ENCODE measurements at places on chromosomes 13 and 19.
A peak's percentile ranks its signal among the peaks of the same experiment; 100 is the strongest.

DNA sequence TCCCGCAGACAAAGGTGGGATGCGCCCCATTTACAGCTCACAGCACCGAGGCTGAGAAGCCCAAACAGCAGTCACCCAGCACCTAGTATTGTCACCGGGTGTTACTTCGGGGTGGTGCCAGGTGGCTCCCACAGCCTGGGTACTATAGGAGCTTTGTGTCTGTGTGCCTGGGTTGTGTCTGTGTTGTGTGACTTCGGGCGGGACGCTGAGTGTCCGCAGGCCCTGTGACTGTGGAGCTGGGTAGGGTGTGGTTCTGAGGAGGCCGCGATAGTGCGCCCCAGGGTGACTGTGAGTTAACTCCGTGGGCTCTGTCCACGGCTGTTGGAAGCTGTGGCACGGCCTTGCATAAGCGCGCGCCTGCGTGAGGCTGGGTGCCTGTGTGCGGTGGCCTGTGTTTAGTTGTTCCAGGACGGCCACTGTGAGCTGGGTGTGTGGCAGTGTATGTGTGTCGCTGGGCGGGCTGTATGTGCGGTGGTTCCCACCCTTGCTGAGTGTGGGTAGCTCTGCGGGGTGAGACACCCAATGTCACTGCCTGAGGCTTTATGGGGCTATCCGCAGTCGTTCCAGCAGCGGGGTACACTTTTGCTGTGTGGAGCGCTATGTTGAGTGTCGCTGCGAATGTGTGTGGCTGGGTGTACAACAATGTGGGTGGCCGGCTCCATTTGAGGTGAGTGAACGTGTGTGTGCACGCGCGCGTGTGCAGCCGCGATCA lies 559 bp upstream of the SSBP4 start:
- DNase-seq: peak; percentile 64

GRCh38 chr19:10773969-10774368 lies 56.1 kb downstream of the DNM2 start:
- DNase-seq: no peak

GRCh38 chr13:29551214-29551613 lies 44.3 kb downstream of the SLC7A1 start:
- DNase-seq: no peak

DNA sequence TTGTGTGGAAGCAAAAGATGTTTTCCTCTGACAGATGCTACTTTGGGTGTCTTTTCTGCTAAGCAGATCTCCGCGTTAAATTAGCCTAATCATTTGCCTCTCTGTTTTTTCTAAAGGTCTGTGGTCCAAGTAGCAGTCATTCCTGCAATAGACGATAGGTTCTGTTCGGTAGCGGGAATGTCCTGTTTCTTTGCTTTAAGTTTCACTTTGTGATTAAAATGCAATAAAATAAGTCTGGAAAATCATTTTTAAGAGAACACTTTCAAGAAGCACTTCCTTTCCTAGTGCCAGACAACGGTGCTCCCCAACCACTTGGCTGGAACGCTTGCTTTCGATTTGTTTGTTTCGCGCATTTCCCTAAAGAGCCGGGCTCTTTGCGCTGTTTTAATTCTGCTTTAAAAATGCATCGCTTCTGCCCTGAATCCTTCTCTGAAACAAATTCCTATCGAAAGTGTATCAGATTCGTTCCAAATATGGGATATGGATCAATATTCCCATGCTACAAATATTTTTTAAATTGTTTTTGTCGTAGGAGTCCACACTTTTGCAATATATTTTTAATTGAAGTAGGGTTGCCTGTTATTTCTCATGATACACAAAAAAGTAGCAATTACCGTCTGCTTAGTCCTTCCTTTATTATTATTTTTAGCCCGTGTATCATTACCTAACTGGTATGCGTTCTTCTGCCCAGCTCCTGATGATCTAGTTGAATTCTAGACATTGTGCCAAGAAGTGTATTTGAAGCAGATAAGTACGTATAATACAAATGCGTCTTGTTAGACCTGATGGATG lies 14.2 kb downstream of the ZIC2 start:
- DNase-seq: no peak

GRCh38 chr19:51602189-51602854 lies 27.9 kb downstream of the SIGLEC5 start:
- DNase-seq: no peak

- no peak for DNase-seq
Measured at GRCh38 chr19:46201454-46202310, 27.9 kb upstream of the IGFL1 start.

DNA sequence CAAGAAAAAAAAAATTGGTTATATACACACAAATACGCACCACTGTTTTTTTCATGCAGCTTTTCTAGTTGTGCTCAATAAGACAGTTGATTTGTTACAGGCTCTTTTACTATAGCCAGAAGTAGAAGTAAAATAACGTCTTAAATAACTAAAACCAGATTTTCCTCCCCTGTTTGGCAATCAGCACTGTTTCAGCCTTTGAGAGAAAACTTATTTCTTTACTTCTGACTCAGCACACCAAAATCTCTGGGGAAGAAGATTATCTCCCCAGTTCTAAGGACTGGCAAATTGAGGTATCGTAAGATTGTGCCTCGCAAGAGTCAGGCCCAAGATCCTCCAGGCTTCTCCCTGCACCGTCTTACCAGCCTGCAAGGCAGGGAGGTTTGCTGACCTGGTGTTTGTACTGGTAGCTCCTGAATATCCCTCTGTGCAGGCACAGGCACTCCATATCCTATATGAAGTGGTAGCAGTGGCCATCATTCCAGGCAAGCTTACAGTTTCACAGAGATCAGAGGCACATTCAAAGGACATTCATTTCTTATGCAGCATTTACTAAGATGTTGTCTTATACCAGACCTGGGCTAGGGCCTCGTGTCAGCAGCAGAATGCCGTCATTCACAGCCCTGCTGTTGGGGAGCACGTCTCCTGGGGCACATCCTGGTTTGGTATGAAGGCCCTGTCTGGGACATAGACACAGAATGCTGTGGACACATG lies 268.2 kb downstream of the ZNF536 start:
- DNase-seq: no peak

DNA sequence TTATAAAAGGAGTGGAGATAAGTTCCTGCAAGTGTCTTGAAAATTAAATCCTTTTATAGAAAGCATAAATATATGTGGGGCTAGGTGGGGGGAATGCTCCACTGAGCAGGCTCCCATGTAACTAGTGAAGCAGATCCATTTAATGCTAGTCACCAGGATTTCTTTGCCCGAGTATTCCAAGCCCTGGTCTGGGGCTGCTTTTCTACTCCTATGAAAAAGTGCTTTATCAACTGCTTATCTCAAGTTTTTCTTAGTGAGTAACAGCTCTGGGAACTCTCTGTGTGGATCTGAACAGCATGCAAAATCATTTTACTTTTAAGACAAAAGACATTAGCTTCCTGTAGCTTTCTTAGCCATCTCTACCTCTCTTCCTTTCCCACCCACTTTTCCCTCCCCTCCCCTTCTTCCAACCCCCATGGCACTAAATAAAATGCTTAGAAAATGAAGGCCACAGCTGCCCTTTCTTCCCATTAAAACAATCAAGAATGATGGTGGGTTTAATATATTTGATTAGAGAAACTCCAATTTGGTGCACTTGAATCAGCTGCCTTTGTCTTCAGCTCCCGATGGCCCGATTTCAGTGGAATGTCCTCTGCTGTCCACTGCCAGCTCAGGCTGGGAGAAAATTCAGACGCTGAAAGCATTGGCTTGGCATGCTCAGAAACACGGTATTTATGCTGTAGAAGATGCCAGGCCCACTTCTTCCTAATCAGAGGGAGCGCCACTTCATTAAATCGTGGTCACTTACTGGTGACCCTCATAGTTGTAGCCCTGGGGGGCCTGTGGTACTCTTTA lies 475.1 kb downstream of the FOXO1 start:
- no peak for DNase-seq

GRCh38 chr13:109747524-109747923 lies 38.9 kb downstream of the IRS2 start:
- DNase-seq: no peak

DNA sequence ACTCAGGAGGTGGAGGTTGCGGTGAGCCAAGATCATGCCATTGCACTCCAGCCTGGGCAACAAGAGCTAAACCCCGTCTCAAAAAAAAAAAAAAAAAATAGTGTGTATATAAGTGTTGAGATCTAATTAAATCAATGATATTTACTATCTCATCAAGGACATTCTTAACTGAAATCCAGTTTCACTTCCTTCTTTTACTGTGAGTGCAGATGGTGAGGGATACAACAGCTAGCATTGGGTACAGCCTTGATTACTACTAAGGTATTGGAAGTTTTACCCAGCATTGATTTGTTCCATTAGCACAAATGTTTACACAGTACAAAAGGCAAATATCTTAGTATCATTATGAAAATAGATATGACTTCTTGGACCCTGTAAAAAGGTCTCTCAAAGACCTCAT lies 546.6 kb downstream of the KCTD12 start:
- DNase-seq: no peak

DNA sequence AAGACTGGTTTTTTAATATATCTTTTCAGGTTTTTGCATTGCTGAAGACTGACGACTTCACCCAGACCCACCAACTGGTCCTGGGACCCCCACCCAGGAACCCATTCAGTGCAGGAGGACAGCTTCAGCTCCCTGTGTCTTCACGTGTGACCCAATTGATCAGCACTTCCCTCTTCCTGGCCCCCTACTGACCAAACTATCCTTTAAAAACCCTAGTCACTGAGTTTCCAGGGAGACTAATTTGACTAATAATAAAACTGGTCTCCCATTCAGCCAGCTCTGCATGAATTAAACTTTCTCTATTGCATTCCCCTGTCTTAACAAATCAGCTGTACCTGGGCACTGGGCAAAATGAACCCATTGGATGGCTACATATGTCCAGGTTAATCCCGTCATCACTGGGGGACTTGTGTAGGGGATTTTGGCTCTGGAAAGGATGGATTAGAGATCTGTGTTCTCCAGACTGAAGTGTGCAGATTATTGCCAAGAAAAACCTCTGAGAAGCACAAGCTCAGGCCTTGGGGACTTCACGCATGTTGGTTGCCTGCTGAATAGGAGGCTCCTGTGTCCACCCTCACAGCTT lies 16.3 kb upstream of the PARP4 start:
- no peak for DNase-seq

DNA sequence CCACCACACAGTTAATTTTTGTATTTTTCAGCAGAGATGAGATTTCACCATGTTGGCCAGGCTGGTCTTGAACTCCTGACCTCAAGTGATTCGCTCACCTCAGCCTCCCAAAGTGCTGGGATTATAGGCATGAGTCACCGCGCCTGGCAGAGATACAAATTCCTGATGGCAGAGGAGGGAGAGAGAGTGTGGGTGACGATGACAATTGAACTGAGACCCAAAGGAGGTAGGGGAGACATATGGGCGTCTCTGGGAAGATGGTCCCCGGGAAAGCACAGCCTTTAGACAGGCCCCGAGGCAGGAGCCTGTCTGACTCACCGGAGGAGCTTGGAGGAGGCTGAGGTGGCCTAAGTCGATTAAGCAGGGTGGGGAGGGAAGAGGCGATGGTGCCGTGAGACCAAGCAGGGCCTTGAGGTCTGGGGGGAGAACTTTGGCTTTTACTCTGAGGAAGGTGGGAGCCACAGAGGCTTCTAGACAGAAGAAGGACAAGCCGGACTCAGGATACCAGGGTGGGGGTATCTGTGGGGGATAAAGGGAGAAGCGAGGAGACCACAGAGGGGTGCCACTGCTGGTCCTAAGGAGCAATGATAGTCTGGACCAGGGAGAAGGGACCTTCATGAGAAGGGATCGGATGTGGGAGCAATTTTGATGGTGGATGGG lies 38.2 kb downstream of the ARRDC2 start:
- no peak for DNase-seq

- no peak for DNase-seq
Measured at GRCh38 chr13:52165411-52165810, 6.0 kb upstream of the NEK3 start.

DNA sequence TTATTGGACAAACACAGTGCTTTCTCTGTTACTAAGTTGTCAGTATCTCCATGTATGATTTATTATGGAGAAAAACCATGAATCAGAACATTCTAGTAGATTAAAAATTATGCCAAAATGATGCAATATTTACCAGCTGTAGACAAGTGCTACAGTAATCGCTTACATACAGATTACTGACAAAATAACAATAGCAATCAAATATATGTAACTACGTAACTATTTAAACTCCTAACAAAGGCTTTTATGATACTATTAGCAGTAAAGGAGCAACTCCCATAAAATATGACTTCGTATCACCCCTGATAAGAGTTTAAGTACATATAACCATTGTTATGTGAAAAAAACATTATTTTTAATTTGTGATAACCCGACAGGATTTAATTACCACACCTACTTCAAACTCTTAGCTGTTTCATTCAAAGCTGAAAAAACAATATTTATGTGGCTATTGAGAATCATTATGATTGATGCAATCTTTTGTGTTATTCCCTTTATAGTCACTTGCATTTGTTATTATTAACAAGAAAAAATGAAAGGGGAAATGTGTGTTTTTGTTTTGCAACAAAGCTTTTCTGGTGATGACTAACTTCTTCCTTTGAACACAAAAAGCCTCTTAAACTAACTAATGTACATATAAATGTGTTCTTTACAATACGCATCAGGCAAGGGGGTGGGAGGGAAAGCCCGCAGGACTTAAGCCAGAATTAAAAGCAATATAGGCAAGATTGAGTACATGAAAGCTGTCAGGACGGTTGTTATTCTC lies 147.4 kb downstream of the ABCC4 start:
- no peak for DNase-seq

All from natural killer cell (primary cell).